ENCODE measurements at places on chromosomes 4 and X.
A peak's percentile ranks its signal among the peaks of the same experiment; 100 is the strongest.

- peak; percentile 16 for DNase-seq
These were observed at the start of gene CD38 for GRCh38 chr4:15778289-15779241. Gene CD38, plus strand, starts transcription at chr4:15778328. Its CDS starts 87 bp downstream, at chr4:15778415.

DNA sequence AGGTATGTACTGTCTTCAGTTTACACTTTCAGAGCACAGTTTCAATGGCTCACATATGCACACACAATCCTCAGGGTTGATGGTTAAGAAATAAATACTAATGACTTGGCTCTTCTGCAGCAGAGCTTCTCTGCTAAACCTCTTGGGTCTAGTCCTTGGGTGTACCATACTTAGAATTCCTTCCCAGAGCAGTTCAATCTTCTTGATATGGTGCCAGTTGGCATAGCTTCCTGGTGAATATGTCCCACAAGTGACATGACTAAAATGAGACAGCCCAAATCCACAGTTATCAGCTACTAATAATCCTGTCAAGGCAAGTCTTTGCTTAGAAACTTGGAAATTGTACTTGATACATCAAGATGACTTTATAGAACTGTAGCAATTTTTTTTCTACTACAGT lies 654.4 kb downstream of the IQCM start:
- no peak for DNase-seq

GRCh38 chr4:100450449-100450848 lies 67.4 kb downstream of the EMCN start:
- DNase-seq = no peak

DNA sequence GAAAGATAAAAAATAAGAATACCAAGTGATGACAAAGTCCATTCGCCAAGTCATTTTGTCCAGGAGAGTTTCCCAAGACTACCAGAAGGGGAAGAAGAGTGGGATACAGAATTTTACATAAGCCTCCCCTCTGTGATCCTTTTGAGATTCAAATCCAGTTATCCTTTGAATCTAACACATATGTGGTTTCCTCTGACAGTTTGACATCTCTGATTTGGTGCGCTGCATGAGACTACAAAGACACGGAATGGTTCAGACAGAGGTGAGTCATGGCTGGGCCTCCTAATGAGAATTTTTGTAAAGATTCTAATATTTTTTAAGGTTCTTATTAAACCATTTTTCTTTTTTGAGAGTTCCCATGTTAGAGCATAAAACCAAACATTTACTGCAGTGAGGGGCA lies 38.3 kb downstream of the SLC10A6 start:
- DNase-seq = no peak

GRCh38 chr4:153114771-153115321 lies 89.4 kb upstream of the TRIM2 start:
- DNase-seq = no peak

GRCh38 chr4:184007891-184008290 lies 102.8 kb downstream of the STOX2 start:
- DNase-seq = no peak

DNA sequence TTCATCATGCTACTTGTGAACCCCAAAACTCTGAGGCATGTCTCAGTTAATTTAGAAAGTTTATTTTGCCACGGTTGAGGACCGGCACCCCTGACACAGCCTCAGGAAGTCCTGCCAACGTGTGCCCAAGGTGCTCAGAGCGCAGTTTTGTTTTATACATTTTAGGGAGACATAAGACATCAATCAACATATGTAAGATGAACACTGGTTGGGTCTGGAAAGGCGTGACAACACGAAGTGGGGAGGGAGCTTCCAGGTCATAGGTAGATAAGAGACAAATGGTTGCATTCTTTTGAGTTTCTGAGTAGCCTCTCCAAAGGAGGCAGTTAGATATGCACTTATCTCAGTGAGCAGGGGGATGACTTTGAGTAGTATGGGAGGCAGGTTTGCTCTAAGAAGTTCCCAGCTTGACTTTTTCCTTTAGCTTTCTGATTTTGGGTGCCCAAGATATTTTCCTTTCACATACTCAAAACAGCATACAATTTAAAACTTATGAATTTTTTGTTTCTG lies 98.9 kb downstream of the SYTL5 start:
- DNase-seq = no peak

DNA sequence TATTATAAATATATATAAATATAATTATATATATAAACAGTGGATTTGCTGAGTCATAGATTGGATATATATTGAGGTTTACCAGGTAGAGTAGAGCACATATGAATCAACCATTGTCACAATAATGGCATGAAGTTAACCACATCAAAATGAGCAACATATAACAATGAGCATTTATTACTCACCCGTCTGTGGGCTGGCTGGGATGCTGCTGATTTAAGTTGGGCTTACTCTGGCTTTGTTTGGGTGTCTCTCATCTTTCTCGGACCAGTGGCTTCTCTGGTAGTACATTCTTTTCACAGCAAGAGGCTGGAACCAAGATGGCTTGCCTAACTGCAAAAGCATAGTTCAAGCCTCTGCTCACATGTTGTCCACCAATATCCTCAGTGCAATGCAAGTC lies 111.7 kb upstream of the TAPT1 start:
- no peak for DNase-seq

GRCh38 chrX:147803948-147804347 lies 107.8 kb upstream of the FMR1 start:
- no peak for DNase-seq

DNA sequence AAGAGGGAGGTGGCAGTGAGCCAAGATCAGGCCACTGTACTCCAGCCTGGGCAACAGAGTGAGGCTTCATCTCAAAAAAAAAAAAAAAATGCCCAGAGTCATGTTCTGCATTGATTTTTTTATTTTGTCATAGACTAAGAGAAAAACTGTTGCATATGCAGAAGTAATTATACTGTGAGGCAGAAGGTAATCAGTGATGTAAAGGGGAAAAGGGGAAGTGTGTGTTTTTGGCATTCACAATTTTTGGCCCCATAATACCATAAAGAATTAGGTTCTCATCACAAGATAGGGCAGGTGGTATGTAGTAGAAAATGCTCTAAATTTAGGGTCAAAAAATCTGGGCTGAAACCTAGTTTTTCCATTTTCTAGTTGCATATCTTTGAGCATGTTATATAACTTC lies 47.3 kb upstream of the GAB1 start:
- no peak for DNase-seq

DNA sequence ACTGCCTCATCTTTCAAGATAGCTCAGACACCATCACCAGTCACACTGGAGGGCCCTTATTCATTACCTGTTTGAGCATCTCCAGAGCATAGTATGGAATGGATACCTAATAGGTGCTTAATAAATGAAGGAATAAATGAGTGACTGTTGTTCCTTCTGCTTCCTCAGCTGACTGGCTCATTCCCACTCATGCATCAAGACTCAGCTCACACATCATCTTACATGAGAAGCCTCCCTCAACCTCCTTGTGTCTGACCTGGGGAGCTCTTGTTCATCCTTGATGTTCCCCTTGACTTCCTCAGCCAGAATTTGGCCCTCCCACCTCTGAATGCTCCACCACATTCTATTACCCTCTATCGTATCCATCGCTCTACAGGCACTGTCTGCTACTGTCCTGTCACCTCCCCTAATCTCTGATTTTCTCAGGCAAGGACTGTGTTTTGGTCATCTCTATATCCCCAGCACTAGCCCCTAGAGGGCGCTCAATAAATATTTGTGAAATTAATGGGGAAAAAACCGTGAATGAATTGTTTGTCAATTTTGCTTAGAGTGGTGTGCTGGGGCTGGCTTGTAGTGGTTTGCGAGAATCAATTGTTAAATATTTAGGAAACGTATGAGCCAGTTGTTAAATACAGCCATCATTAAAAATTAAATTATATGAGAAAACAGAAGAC lies 88.3 kb downstream of the NHSL2 start:
- DNase-seq = no peak

DNA sequence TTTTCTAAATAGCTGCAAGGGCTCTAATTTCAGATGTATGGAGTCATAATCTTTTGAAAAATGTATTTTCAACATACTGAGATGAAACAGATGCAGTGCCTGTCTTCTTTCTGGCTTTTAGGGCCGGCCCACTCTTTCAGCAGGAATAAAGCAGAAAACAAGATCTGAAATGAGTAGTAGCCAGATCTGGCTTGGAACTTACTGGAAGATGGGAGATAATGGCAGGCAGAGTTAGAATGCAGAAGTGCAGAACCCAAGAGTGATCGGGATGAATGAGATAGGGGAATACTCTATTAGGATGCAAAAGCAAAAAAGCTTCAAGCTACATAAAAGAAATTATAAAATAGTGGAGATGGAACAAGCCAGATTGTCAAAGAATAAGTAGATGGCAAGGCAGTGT lies 1.4 kb upstream of the FAM120C start:
- no peak for DNase-seq

GRCh38 chr4:145352438-145353145 lies 129.1 kb upstream of the SMAD1 start:
- DNase-seq = no peak

GRCh38 chrX:48468247-48468671 lies 1.8 kb downstream of the SLC38A5 start:
- DNase-seq = peak; percentile 35

DNA sequence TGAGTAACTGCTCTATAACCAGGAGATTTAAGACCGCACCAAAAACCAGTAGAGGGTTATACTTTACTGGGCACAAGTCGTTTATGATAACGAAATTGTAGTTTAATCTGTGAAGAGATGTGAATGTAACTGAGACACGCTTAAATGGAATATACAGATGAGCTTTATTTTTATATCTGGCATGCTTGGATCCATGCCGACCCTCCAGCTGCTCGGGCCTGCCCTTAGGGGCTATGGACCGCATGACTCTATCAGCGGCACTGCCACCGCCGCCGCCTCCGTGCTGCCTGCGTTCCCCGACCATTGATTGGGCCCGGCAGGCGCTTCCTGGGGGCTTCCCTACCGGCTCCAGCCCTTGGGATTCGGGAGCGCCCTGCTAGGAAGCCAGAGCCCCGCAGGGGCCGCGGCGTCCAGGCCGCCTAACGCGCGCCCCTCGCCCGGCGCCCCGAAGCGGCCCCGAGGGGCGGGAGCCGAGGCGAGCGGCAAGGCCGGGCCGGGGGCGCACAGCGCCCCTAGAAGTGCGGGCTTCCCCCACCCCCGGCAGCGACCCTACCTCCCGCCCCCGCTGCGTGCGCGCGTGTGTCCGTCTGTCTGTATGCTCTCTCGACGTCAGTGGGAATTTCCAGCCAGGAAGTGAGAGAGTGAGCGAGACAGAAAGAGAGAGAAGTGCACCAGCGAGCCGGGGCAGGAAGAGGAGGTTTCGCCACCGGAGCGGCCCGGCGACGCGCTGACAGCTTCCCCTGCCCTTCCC lies at the start of gene NFKB1:
TSS of gene NFKB1 (plus strand) at position 664 of the 751 bp plus-strand sequence. CDS start 24,160 bp downstream, outside the sequence.
- peak; percentile 70 for DNase-seq

- DNase-seq = no peak
These were observed 159.8 kb downstream of the OR13H1 start for GRCh38 chrX:131703646-131704045.

DNA sequence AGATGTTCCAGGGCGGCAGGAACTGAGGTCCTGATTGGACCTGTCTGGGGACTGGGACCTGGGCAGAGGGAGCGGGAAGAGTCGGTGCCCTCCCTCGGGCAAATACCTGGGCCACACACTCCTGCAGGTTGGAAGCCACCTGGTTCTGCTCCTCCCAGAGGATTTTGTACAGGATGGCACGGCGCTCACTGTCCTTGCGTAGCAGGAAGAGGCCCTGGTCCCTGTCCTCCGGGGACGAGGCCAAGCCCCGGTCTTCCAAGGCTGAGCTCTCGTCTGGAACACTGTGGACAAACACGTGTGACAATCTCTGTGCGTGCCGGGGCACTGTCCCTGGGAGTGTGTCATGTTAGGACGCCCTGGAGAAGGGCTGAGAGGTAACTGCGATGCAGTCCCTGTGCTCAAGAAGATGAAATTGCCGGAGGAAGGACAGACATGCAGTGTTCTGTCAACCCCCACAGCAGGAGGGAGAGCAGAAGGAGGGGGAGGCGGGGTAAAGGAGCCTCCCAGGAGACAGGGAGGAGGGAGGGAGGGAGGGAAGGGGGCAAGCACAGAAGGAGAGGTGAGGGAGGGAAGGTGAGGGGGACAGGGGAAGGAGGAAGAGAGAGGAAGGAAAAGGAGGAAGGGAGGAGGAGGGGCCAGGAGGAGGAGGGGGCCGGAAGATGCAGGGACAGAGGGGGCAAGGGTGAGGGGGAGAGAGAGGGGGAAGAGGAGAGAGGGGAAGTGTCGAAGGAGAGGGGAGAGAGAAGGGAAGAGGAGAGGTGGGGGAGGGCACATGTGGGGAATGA lies 29.0 kb downstream of the PDHA1 start:
- DNase-seq = no peak

DNA sequence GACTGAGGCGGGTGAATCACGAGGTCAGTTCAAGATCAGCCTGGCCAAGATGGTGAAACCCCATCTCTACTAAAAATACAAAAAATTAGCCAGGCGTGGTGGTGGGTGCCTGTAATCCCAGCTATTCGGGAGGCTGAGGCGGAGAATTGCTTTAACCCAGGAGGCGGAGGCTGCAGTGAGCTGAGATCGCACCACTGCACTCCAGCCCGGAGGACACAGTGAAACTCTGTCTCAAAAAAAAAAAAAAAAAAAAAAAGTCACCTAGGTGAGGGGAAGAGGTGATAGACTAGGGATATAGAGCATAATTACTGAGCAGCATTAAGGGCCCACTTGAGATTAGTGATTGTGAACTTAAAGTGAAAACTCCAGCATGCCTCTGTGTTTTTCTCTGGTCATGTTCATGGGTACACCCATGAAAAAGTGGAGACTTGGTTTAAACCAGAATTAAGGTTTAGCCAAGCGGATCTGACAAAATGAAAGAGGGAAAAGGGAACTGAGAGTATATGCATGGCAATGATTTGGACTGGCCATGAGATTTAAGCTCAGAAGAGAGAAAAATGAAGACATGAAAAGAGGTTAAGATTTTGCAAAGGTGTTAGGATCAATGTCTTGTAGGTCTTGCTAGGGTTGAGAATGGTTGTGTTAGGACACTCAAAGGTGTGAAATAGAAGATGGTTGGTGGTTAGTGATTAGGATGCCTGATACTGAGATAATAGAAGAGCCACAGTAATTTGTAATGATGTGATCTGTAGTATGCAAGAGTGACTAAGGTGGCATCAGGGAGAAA lies 105.0 kb downstream of the RAB28 start:
- DNase-seq = no peak

GRCh38 chr4:80062527-80062926 lies 10.5 kb downstream of the ANTXR2 start:
- no peak for DNase-seq

DNA sequence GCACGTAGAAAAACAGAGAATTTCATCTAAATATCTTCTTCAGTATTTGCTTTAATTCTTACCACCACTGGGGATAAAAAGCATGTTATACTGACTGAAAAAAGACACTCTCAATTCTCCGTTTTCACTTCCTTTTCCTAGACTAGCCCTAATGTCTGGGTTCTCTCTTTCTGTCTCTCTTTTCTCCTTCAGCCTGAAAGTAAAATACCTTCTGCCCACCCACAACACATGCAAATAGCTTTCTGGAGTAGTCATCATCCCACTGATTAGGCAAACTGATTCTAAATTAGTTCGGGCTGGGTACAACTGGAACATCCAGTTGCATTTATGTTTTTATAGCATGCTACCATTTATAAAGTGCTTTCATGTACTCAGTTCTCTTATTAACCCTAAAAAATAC lies 142.4 kb upstream of the ANKRD50 start:
- DNase-seq = no peak

DNA sequence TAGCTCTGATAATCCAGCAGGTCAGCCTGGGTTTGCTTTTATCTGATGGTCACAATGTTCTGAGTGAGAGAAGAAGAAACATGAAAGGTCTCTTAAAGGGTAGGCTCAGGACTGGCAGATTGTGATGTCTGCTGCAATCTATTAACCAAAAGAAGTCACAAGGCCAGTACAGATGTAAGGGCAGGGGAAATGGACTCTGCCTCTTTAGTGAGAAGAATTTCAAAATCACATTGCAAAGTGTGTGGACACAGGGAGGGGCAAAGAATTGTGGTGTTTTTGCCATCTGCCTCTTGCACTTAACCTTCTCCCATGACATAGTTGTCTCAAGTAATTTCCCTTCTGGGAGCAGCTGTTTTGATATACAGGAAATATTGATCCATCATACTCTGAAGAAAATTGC lies 40.9 kb downstream of the IL1RAPL1 start:
- no peak for DNase-seq
